ENCODE measurements at places on chromosomes 5 and 9.
A peak's percentile ranks its signal among the peaks of the same experiment; 100 is the strongest.

GRCh38 chr5:73312146-73312871, 136.3 kb downstream of the FOXD1 start:
- DNase-seq = no peak

DNA sequence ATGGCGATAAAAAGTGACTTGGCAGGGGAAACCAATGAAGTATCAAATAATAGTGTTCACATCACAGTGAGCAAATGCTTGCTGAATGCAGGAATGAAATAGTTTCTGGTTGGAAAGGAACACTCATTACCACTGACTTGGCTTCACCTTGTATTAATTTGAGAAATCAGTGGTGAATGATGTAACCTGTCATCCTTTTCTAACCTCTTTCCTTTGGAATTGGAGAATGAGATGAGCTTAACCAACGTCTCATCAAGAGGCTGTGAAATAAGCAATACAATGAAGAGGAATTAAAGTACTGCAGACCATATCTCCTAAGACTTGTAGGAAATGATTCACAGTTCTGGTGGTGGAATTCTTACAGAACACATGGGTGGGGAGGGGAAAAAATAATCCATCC, 192.2 kb downstream of the DMAC1 start:
- DNase-seq = no peak

- DNase-seq = no peak
Measured at GRCh38 chr5:141494761-141495452, 6.0 kb downstream of the PCDHGC5 start.

GRCh38 chr9:21758540-21758939, 43.9 kb upstream of the MTAP start:
- no peak for DNase-seq

GRCh38 chr5:181182651-181183050, 22.3 kb downstream of the TRIM7 start:
- no peak for DNase-seq

DNA sequence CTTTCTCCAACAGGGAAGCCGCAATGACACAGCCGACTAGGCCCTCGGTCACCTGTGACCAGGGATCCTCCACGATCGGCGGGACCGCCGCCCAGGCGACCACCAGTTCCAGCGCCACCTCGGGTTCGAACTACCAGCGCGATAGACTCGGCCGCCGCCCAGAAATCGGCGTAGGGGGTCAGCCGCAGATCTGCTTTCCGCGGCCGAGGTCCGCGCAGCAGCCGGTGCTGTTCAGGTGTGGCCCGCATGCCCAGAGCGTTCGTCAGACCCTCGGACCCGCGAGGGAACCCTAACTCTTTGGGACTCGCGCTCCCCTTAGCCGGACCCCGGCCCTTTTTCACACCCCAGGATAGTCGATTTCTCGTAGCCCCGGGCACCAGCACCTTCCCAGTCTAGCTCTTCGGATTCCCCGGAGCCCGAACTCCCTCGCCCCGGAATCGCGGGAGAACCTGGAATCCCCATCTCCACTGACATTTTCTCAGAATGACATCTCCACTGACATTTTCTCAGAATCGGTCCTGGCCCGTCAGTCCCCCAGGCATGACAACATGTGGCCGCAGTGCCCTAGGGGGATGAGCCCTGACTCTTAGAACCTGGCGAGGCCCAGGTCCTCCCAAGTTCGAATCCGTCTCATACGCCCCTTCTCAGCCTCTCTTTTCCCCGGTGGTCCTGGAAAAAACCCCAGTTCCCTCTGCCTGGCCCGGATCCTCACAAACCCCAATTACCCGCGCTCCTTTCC, 428 bp downstream of the C5orf52 start:
- no peak for DNase-seq

GRCh38 chr5:148860599-148860998, 34.2 kb downstream of the ADRB2 start:
- DNase-seq = no peak

GRCh38 chr9:86034863-86035734, 64.3 kb downstream of the GOLM1 start:
- no peak for DNase-seq

- DNase-seq = no peak
Measured at GRCh38 chr5:157669701-157670097, 1.6 kb upstream of the C5orf52 start.

DNA sequence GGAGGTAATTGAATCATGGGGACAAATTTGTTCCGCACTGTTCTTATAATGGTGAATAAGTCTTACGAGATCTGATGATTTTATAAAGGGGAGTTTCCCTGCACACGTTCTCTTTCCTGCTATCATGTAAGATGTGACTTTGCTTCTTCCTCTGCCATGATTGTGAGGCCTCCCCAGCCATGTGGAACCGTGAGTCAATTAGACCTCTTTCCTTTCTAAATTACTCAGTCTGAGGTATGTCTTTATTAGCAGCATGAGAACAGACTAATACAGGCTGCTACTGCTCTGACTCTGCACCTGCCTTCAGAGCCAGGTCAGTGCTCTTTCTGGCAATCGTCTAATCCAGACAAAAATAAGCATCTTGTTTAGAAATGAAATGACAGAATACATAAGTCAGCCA, 479.2 kb upstream of the TUSC1 start:
- no peak for DNase-seq

DNA sequence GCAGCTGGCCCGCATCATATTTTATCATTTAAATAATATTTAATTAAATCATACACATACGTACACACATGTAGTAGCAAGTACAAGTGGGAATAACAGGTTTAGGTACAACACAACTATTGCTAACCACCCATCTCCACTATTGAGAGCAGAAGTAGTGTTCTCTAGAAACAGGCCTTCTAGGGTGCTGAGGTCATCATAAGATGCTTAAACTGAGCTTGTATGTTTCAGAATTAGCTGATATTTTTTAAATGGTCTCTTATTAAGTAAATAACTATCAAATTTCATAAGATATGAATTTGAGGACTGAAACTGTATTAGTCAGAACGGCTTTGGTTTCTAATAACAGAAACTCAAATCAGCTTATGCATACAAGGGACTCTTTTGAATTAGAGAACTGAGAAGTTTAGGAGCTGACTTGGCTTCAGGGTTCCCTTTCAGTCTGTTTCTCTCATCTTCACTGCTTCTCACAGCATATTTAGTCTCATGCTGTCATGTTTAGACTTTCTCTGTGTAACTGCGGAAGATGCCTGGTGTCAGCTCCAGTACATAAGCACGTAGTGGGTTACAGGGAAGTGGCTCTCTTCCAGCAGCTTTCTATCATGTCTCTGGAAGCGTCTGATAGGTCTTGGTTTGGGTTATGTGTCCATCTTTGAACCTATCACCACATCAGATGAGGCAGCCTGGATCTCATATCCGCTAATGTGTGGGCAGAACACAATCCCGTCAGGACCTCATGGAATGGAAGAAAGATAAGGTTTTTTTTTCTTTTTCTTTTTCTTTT, 25.0 kb upstream of the OCLN start:
- no peak for DNase-seq

DNA sequence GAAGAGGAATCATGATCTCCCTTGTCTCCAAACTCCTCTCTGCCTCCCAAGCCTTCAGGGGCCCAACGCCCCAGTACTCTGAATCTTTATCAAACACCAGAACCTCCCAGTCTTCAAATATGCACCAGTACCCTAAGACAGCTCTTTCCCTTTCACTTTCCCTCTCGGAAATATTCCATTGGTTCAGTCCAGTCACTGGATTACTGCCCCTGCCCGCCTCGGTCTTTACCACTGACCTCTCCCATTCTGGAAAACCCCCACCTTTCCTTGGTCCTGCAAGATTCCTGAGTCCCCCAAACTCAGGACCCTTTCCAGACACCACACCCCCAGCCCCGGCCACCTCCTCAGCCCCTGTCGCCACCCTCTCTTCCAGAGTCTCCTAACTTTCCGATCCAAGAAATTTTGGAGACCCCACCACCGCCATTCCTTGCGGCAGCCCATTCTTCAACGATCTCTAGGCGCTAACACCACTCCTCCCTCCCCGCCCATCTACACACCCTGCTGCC, 674 bp downstream of the C5orf15 start:
- DNase-seq = no peak

DNA sequence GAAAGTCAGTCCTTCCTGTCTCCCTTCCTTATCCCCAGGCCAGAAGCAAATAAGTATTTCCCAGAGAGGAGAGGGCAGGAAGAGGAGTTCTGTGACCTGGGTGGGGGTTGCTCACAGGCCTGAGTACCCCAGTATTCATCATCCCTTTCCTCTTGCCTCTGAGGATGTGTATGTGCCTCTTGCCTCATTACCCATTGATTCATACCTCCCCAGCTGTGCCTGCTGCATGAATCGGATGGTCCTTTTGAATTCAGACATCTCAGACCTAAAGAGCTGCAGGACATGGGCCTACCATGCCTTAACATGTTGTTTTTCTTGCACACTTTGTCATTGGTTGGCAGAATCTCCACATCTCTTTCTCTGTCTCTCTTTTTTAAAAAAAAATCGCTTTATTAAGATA, 112.8 kb upstream of the SHB start:
- DNase-seq = no peak

GRCh38 chr5:119359737-119360413, 4.1 kb downstream of the TNFAIP8 start:
- DNase-seq = no peak

GRCh38 chr5:93348231-93348630, 232.8 kb downstream of the NR2F1-AS1 start:
- no peak for DNase-seq

GRCh38 chr5:149797897-149798296, 67.8 kb downstream of the PPARGC1B start:
- DNase-seq = no peak

- no peak for DNase-seq
Measured at GRCh38 chr5:33761139-33761538, 130.7 kb downstream of the ADAMTS12 start.

GRCh38 chr5:83522446-83522845, 50.9 kb downstream of the VCAN start:
- no peak for DNase-seq

- DNase-seq = peak; percentile 72
Measured at GRCh38 chr5:76403766-76404222, 709 bp downstream of the IQGAP2 start.

GRCh38 chr5:80143491-80143890, 108.3 kb downstream of the THBS4 start:
- DNase-seq = no peak

DNA sequence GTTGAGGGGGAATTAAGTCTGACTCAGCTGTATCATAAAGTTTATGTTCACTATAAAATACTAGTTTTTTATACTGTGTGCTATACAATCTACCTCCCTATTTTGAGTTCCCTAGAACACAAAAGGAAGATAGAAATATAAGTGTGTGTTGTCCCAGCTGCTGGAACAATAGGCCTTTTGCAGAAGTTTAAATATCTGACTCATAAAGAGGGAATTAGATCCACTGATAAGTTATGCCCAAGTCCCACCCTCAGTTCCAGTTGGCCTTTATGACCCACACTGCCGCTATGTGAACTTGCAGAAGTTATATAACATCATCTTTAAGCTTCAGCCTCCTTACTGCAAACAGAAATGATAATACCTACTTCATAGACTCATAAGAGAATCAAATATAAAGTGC, 88.5 kb upstream of the DAB2 start:
- DNase-seq = no peak

DNA sequence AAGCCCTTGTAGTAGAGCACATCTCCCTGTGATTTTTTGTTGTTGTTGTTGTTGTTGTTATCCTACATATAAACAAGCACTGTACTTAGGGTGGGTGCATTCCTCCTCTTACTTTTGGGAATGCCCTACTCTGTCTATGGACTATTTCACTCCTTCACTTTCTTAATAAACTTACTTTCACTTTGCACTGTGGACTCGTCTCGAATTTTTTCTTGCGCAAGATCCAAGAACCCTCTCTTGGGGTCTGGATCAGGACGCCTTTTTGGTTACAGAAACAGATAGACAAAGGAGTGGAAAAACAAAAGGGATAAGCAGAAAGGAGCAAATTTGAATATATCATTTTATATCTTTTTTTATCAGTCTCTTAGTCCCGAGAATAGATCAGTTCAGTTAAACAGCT, 14.4 kb upstream of the PAIP1 start:
- no peak for DNase-seq
